Natural killer cell (primary cell): ENCODE measurements at places on chromosomes 4 and X. TPM values are rescaled to one million over a fixed set of nuclear protein-coding genes. Genes with fewer than 3 reads are reported as not detected.
A peak's percentile ranks its signal among the peaks of the same experiment; 100 is the strongest.

DNA sequence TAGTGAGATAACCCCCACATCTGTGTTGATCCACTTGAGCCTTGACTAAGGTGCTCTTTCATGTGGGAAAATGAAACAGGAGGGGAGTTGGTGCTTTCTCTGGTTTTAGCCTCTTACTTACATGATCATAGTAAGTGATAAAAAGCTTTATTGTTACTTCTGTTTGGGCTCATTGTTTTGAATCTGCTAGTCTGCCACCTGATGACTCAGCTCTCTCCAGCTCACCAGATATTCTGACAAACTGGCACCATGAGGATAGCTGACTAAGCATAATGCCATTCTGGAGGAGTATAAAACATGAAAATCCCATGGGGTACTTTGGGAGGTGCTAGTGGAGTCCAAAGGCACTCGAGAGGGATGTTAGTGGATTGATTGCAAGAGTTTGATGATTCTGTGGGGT is 824.0 kb downstream of the RAPGEF2 start:
- DNase-seq = no peak

DNA sequence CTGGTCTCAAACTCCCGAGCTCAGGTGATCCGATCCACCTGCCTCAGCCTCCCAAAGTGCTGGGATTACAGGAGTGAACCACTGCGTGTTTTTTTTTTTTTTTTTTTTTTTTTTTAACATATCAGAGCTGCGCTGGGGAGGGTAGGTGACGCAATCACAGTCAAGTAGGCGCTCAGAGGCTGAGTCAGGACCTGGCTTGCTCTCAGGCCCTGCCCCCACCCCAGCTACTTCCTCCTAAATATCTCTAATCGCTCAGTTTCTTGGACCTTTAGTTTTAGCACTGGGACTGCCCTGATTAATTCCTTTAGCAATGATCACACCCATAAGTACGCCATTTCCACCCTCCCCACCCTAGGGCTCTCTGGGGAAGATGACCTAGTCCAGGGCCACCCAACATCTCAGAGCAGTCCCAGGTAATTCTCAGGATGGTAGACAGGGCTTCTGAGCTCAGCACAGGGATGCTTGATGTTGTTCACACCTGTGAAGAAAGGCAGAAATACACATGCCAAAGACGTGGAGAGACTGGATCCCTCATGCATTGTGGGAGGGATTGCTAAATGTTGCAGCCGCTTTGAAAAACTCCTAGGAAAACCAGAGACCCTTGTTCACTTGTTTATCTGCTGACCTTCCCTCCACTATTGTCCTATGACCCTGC is 50.2 kb downstream of the DDX3X start:
- no peak for DNase-seq

DNA sequence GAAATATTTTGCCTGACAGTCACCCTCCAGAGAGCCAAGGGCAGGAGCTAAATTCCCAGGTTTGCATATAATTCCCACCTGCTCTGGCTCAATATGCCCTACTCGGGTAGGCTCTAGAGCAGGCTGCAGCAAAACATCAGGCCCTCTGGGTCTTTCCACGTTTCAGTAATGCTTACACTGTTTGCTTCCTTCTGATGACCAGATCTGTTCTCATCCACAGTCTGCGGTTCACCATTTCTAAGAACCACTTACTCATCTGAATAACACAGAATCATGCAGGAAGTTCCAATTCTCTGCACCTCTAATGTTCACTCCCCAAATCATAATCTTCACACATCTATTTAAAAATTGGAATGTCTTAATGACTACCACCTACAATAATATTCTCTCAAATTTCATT is 141.4 kb downstream of the PPP3CA start:
- peak; percentile 66 for DNase-seq

Gene PRR32
- total RNA-seq = not detected

Gene TMEM131L
- 71.1 TPM for total RNA-seq

Gene ZMYM3
- 21.0 TPM for total RNA-seq
